ENCODE measurements at places on chromosomes 6 and 20. TPM values are rescaled to one million over a fixed set of nuclear protein-coding genes. Genes with fewer than 3 reads are reported as not detected.

GRCh38 chr20:13141546-13141945 is 79.5 kb upstream of the ISM1 start:
- no peak for DNase-seq

GRCh38 chr6:23307516-23307915 is 738.1 kb downstream of the HDGFL1 start:
- DNase-seq, result no peak

- no peak for DNase-seq
Observed at GRCh38 chr6:106546691-106547414, 82.4 kb downstream of the RTN4IP1 start.

DNA sequence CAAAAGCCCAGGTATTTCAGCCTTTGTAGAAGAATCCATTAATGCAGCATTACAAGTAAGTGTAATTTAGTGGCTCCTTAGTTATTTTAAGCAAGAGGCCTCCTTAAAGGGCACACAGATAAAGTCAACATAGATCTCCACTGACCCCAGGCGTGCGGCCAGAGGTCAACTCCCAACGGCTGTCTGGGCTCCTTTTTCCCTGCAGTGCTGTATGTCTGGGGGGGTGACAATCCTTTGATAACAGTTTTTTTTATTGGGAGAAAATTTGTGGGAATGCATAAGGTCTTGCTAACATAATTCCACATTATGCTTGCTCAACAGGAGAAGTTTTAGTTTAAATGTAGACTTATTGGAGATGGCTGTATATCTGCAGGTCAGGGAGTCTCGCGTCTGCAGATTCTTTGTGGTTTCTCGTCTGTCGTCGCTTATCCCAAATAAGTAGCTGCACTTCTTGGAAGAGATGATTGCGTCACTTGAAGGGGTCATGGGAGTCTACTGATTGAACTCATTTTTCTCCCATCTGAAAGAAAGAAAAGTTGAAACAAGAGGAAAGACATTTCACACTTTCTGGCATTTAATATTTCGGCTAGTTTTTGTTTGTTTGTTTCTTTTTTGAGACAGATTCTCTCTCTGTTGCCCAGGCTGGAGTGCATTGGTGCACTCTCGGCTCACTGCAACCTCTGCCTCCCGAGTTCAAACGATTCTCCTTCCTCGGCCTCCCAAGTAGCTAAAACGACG is 151.7 kb upstream of the AKAP12 start:
- DNase-seq, result no peak

- no peak for DNase-seq
Observed at GRCh38 chr6:1778686-1779235, 169.0 kb downstream of the FOXC1 start.

Gene KHDRBS2
- polyA plus RNA-seq, result 0.18 TPM

Gene PTP4A1
- polyA plus RNA-seq, result 23.6 TPM

DNA sequence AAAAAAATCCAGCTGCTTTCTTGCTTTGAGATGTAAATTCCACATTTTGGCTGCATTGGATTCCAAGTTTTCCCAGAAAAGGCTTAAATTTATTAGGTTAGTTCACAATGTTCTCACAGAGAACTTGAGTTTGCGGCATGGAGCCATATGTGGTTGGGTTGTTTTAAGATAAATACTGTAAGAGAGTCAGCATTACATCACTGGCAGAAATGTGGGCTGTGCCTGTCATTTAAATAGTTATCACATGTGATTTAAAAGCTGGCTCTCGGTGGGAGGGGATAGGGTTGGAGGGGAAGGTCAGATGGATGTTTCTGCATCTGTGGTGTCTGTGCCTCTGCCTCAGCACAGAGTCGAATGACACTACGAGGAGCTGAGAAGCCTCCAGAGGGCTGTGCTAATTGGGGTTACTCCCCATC is 73.8 kb upstream of the SCP2D1 start:
- peak; percentile 41 for DNase-seq

- no peak for DNase-seq
Observed at GRCh38 chr6:139847457-139847813, 473.0 kb upstream of the CITED2 start.

Gene ADTRP
- 0.38 TPM for polyA plus RNA-seq

GRCh38 chr20:4165984-4166725 is 150.8 kb upstream of the RNF24 start:
- no peak for DNase-seq

Gene NHLRC1
- polyA plus RNA-seq, result 2.8 TPM

GRCh38 chr6:11033825-11034224 is 10.3 kb downstream of the ELOVL2 start:
- no peak for DNase-seq

Gene CRIP3
- 1.7 TPM for polyA plus RNA-seq

DNA sequence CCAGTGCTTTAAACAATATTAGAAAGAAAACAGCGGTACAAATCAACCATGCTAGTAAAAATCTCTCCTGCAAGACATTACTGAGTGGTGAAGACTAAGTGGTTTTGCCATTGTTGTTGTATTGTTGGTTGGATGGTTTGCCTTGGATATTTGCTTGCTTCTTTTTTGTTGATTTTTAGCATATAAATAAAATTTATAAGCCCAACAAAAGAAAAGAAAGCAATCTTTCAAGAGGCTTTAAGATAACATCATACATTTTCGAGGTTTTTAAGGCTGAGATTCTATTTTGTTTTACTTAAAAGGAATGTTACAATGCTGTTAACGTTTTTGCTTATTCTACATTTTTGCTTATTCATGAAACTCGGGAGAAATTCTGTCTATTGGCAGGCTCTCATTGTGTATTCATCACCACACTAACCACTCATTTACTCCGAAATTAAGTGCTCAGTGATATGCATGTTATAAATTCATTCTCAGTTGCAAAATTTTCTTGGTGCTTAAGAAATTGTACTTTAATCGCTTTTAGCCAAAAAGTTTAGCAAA is 139.1 kb downstream of the LAMA2 start:
- no peak for DNase-seq

GRCh38 chr6:11210386-11211138 is 21.9 kb downstream of the NEDD9 start:
- DNase-seq, result no peak

DNA sequence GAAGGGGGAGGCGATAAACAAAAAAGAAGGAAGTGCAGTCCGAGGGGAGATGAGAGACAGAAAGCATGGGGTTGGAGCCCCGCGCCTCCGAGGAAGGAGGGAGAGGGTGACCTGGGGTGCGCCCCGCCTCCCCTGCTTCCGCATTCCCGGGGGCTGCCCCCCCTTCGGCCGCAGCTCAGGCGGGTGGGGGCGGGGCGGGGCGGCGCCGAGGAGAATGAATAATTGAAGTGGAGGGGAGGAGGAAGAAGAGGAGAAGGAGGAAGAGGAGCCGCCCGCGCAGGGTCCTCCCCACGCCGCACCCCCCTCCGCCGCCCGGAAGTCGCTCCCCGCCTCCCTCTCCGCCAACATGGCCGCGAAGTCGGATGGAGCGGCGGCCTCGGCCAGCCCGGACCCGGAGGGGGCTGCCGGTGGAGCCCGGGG is at the start of gene XKR7:
XKR7 (plus strand) TSS at position 322 of the 420 bp plus-strand sequence; CDS start at position 347, 25 bp downstream.
- no peak for DNase-seq

Gene PRDM13
- polyA plus RNA-seq, result not detected

- no peak for DNase-seq
Observed at GRCh38 chr20:615514-615913, 5.4 kb upstream of the TCF15 start.

GRCh38 chr6:153028963-153029362 is 26.5 kb upstream of the MTRF1L start:
- DNase-seq, result no peak

GRCh38 chr6:110495949-110496348 is 19.5 kb upstream of the SLC22A16 start:
- no peak for DNase-seq

DNA sequence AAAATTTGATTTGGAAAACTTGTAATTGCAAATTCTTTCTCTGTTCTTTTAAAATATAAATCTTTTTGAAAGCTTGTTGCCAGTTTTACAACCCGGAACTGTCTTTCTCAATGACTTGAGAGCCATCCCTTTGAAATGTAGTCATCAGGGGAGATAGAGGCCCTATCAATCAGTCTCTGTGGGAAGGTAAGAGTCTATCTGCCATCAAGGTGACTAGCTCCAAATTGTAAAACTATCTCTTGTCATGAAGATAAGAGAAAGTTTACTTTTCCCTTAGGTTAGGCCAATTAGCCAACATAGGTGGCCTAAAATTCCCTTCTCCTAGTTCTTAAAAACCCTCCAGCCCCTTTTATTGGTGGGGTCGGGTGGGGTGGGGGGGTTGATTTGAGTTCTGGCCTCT is 469.1 kb upstream of the IRAK1BP1 start:
- no peak for DNase-seq

Gene RAB44
- 0.05 TPM for polyA plus RNA-seq

DNA sequence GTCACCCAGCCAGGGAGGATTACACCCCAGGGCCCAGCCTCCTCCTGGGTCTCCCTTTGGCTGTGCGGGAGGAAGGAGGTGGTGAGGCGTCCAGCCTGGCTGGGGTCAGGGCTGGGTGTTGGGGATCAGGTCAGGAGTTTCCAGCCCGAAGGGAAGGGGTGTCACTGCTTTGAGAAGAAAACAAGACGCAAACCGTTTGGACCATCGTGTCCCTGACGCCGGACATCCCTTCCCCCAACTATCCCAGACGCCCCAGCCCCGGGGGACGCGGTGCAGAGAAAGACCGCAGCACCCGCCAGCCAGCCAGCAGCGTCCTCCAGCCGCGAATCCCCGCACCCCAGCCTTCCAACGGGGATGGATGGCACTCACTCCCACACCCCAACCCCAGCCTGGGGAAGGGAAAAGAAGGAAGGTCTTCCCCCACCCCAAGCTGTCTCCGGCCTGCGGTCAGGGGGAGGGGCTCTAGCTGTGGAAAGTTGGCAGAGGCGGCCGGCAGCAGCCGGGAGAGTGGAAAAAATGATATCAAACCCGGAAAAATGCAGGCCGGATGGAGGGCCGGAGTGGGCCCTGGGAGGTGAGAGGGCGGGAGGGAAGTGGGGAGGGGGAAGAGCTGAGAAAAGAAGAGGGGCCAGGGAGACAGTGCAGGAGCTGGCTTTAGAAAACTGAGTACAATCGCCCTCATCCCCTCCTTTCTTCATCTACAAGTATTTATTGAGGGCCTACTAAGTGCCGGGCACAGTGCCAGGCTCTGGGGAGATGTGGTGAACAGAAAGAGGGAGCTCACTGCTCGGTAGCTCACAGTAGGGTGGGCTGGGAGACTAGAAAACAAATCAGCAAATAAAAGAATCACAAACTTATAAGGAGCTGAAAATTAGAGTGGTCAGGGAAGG is 10.6 kb downstream of the REM1 start:
- peak; percentile 82 for DNase-seq

DNA sequence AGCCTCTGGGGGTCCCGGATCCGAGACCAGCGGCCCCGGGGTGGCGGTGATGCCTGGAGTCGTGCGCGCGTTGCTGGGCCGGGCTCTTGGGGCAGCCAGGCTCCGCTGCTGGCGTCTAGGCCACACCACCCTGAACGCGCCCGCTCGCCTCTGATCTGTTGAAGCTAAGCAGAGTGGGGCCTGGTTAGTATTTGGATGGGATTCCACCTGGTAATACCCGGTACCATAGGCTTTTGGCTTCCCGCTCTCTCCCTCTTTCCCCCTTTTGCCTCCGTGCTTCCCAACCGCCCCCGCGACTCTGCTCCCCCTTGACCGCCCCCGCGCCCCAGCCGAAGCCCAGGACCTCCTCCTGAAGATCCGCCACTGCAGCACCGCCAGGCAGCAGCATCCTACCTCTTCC is 1383.5 kb upstream of the DEFB115 start:
- DNase-seq, result no peak

Gene HRH3
- 2.9 TPM for polyA plus RNA-seq

DNA sequence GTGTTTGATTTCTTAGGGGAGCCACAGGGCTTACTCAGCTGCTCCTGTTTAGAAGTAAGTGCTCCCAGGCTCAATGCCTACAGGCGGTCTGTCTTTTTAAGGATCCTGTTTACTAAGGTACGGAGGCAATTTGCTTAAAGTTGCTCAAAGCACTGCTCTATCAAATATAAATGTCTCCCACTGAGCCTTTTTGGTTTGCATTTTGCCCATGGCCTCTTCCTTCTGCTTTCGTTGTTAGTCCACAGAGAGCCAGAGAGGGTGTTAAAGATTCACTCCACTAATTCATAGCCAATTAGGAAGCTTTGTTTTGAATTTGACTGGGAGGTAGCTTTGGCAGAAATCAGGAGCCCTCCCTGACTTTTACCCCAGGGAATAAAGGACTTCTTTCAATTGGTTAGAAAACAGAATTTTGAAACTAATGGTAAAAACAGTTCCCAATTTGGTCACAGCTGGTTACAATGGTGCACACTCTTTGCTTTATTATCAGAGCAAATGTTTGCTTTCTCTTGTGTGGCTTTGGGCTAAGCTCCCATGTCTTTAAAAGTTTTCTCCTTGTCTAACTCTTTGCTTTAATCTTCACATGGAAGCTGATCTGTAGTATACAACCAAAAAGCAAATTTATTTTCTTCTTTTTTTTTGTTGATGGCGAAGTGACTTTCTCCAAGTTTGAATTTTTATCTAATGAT is 126.2 kb downstream of the IMPG1 start:
- DNase-seq, result no peak

DNA sequence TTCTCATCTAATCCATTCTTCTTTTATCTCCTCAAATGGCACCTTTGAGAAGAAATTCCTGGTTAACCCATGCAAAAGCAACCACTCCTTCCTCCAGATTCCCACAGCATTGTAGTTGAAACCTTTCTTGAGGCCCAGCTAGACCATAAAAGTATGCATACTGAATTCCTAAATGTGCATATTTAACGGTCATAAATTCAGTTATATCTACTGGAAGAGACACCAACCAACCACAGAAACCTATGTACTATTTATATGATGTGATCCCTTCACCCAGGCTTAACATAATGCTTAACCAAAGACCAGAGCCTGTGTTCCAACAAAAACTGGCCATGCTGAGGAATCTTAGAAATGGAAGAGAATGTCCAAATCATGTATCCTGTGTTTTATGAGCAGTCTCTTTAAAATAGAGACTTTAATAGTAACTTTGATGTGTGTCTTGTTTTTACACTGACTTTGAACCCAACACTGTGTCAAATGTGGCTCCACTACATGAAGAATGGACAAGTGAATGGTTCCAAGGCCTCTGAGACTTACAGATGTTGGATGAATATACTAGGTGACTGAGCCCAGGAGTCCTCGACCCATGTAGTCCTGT is 11.4 kb upstream of the TAF8 start:
- DNase-seq, result no peak

Data from forelimb muscle (tissue), 1 donor.